ENCODE measurements at places on chromosomes 4 and X.

GRCh38 chr4:80035336-80035735, 37.7 kb downstream of the ANTXR2 start:
- DNase-seq = no peak

- no peak for DNase-seq
These were observed 331.1 kb downstream of the GRID2 start for GRCh38 chr4:92634882-92635281.

GRCh38 chrX:69210581-69210980, 45.3 kb upstream of the PJA1 start:
- no peak for DNase-seq

DNA sequence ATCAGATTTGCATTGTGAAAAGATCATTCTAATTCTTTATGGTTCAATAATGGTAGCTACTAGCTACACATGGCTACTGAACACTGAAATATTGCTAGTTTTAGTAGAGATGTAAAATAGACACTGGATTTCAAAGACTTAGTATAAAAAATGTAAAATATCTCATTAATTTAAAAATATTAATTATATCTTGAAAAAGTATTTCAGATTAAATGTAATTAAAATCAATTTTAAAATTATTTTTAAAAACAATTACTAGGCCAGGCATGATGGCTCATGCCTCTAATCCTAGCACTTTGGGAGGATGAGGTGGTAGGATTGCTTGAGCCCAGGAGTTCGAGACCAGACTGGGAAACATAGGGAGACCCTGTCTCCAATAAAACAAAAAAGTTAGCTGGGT, 20.4 kb upstream of the TLR2 start:
- no peak for DNase-seq

GRCh38 chr4:107740381-107740780, 20.3 kb upstream of the PAPSS1 start:
- no peak for DNase-seq

DNA sequence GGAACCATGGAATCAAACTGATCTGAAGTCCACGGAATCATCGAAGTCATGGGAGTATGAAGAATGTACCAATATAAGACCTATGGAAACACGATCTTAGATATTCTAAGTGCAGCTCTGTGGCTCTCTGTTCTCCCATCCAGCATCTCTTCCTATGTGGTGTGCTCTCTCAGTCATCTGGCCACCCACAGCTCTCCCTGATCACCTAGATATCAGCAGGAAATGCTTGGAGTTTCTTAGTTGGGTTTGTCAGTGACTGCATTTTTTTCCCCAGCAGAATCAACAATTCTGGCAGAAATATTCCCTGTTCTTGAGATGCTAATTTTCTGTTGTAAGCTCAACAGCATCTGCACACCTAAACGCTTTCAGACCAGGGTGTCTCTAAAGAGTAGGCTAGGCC, 94.1 kb downstream of the GC start:
- DNase-seq = no peak

- DNase-seq = no peak
These were observed 95.7 kb downstream of the CPZ start for GRCh38 chr4:8688041-8688907.

All from stimulated activated CD4-positive, alpha-beta T cell treated with anti-CD3 and anti-CD28 coated beads, Interleukin-2, amount 100 ng/mL, for 4 hours (primary cell).